ENCODE measurements at places on chromosomes 13 and 19.

DNA sequence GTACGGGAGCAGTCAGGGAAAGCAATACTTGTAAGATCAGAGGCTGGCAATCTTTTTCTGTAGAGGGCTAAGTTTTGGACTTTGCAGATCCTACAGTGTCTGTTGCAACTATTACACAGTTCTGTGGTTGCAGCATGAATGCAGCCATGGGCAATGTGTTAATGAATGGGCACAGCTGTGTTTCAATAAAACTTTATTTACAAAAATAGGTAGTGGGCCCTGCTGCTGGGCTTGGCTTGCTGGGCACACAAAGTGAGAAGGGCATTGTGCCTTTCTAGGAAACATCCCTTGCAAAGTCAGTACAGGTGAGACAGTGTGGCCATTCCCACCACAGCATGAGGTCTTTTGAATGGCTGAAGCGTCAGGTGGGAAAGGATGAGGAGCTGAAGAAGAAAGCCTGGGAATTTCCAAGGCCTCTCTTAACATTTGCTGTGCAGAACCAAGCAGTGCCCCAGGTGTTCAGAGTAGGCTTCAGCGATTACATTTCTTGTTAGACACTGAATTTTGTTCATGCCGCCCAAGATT is 9.1 kb downstream of the KL start:
- no peak for DNase-seq

DNA sequence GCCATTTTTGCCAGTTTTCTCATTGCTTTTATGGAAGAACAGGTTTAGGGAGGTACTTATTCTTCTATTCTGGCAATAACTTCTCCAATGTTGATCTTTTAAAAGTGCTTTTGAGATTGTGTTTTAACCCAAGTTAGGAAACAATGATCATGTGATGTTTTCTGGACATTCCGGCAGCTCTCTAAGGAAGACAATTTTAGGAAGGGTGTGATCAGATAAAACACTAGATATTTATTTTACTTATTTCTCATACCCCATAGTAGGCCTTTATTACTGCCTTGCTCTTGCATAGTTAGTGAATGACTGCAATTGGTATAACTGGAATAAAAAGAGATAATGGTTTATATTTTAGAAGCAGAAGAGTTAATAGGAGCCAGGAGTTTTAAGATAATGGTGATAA is 68.4 kb upstream of the SPATA13 start:
- no peak for DNase-seq

DNA sequence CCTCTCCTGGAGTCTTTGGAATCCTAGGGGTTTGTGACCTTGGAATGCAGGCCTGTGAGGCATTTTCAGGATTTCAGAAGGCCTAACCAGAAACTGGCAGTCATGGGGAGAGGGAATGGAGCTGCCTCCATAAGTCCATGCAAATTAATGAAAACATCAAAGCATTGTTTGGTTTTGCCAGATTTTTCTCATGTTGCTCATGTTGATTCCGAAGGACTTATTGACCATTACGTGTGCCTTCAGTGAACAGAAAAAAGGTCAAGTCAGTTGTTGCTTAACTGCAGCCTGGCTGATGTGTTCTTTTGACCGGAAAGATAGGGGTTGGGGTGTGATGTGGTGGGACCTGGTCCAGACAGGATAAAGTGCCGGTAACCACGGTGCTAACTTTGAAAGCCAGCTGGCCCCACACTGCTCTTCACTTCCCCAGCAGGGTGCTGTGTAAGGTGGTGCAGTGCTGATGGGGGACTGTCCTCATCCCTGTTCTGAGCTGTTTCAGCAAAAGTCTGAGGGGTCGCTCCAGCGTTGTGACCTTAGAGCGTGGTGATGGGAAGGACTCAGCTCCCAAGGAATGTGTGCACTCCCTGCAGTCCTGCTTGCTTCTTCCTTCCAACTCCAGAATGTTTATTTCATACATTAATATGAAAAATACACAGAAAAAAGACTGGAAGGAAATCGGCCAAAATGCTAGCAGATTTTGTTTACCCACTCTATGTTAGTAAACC is 3.5 kb downstream of the RNF113B start:
- DNase-seq, result no peak

- DNase-seq, result no peak
These were observed 11.2 kb upstream of the ZNF681 start for GRCh38 chr19:23769691-23770468.
